Epithelial cell of esophagus (primary cell): ENCODE measurements at places on chromosomes 7 and 10.

GRCh38 chr7:36750451-36750850, 26.2 kb upstream of the AOAH start:
- DNase-seq, result no peak

GRCh38 chr7:10429511-10429910, 544.2 kb upstream of the PHF14 start:
- no peak for DNase-seq

DNA sequence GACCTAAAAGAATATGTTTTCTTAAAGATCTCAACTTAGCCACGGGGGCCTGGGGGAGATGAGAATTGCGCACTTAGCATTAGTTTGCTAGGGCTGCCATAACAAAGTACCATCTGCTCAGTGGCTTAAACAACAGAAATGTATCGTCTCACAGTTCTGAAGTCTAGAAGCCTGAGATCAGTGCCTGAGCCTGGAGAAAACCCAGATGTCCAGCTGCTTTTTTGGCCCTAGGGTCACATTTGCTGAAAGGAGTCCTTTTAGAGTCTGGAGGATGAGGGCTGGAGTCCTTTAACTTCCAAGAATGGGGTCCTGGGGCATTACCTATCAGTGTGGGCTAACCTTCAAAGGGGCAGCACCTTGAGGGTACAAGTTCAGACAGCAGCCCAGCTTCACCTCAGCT, 48.2 kb downstream of the SMURF1 start:
- DNase-seq, result no peak

GRCh38 chr7:129825209-129825970, 127.4 kb downstream of the UBE2H start:
- DNase-seq, result peak; percentile 72

DNA sequence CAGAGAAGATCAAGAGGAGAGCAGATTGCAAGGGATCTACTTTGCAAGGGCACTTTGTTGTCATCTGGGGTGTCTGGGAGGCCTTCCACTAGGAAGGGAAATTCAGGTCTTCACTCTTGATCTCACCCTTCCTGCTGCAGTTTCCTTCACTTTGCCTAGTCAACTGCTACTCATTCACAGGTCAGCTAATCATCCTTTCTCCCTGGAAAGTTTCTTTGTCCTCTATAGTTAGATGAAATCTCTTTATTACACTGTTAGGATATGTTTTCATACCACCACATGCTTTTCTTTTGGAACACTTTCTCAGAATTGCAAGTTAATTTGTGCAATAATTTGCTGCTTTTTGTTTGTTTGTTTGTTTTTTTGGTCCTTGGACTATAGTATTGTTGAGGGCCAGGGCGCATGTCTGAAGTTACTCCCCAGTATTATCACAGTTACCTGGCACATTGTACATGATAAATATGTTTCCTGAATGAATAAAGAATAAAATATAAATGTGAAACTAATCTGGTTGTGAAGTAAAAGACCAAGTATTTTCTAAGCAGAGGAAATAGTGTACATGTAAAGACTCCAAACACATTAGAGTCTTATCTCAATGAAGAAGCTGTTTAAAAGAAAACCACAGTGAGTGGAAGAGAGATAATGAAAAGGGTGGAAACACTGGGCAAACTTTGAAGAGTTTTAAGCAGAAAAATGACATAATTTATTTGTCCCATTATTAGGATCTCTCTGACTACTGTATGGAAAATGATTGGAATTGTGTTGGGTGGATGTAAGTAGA, 139.9 kb upstream of the DGKB start:
- DNase-seq, result no peak

- peak; percentile 83 for DNase-seq
These were observed 26.4 kb downstream of the SLC35B4 start for GRCh38 chr7:134290286-134290685.

DNA sequence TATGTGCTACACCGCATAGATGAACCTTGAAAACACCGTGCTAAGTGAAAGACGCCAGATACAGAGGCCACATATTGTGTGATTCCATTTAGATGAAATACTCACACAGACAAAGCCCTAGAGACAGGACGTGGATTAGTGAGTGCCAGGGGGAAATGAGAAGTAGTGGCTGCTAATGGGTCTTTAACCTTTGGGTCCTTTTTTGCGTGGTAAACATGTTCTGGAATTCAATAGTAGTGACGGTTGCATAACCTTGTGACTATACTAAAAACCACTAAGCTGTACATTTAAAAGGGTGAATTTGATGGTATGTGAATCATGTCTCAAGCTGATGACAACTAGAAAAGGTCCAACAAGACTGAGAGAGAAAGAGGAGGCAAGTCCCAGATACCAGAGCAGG, 15.6 kb downstream of the SMKR1 start:
- DNase-seq, result no peak
